SK-N-MC (cell line): ENCODE measurements at places on chromosomes 5 and 9.

GRCh38 chr5:160702934-160703333, 149.1 kb downstream of the ATP10B start:
- DNase-seq: no peak

GRCh38 chr5:113163328-113163727, 186.7 kb downstream of the DCP2 start:
- no peak for DNase-seq

GRCh38 chr5:114473541-114473940, 111.7 kb downstream of the KCNN2 start:
- DNase-seq: no peak

DNA sequence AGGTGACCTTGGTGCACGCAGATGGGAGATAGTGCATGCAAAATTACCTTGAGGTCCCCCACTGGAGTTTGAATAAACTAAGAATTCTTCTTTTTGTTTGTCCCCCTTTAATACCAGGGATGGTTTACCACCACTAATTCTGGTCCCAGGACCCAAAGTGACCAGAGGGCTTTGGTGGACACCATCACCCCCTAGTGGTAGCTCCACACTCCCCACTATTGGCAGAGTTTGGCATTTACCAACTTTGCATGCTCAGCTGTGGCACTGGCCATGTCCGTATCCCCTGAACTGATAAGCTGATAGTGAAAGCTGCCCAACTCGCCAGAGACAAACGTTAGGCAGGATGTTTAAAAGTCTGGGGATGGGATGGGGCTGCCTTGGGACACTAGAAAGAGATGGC, 3.3 kb downstream of the ASTN2 start:
- DNase-seq: no peak

- no peak for DNase-seq
These were observed 688 bp downstream of the SNX24 start for GRCh38 chr5:122846051-122846550.

GRCh38 chr9:134440636-134441226, 114.5 kb downstream of the RXRA start:
- no peak for DNase-seq

DNA sequence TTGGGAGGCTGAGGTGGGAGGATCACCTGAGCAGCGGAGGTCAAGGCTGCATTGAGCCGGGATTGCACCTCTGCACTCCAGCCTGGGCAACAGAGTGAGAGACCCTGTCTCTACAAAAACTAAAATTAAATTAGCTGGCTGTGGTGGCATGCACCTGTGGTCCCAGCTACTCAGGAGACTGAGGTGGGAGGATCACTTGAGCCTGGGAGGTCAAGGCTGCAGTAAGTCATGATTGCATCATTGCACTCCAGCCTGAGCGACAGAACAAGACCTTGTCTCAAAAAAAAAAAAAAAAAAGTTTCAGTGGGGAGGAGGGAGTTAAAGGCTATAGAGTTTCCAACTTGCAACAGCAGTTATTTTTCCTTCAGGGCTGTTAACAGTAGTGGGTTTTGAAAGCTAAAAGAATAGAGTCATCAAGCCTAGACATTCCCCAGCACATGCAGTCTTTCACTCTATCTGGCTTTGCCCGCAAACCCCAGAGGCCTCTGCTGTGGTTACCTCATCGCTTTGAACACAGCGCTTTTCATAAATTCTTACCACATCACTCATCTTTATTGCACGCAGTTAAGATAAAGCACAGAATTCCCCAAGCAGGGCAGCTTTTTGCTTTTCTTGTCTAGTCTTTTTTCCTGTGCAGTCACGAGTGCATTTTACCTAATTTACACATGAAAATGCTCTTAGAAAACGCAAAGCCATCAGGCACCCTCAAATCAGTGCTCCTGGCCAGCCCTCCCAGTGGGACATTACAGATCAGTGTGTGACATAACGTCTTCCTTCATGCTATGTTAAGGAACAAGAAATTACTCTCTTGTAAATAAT, 8.7 kb upstream of the SLC2A8 start:
- peak; percentile 94 for DNase-seq

DNA sequence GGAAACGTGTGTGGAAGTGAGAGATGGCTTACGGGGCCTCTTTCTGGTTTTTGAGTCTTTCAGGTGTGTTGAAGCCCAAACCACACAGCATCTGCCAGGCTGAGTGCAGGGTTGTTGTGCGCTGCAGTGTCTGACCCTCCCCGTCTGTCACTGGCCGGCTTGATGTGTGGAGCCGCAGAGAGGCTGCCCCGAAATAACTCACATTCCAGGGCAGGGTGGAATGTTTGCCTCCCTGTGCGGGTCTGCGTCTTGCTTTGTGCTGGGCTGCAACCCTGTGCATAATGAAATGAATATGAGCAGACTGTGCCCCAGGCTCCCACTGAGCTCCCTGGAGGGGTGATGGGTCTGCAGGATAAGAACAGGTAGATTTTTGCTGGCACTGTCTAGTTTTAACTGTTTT, 9.9 kb upstream of the PLEKHG4B start:
- DNase-seq: no peak
